Choroid plexus epithelial cell (primary cell): ENCODE measurements at places on chromosomes 4 and X.

- DNase-seq = no peak
Measured at GRCh38 chr4:45692131-45692735, 431.6 kb downstream of the GABRG1 start.

DNA sequence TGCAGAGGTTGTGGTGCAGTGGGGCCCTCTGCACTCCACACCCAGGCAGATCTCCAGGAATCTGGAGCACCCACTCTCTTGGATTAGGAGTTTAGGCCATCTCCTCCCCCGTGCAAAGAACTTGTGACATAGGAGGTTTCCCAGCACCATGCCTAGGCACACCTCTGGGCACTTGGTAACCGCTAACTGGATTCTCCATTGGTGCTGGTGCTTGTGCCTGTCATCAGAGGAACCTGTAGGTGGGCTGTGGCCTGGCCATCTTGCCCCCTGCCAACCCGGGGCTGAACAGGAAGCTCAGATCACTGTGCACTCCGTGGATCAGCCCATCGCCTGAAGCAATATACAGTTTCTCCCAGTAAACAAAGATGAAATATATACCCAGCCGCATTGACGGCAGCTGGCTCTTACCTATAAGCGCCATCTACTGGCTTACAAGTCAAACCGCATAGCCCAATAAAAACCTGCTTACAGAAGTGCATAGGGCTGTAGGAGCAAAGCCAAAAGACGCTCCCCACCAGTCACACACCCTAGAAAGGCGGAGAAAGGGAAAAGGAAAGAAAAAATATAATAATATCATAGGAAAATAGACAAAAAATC, 19.1 kb upstream of the TEX13B start:
- peak; percentile 77 for DNase-seq

- no peak for DNase-seq
Measured at GRCh38 chr4:150038335-150039076, 39.7 kb upstream of the DCLK2 start.

GRCh38 chr4:3809451-3810110, 43.4 kb downstream of the ADRA2C start:
- no peak for DNase-seq

- no peak for DNase-seq
Measured at GRCh38 chrX:53256446-53257041, 24.8 kb downstream of the IQSEC2 start.

DNA sequence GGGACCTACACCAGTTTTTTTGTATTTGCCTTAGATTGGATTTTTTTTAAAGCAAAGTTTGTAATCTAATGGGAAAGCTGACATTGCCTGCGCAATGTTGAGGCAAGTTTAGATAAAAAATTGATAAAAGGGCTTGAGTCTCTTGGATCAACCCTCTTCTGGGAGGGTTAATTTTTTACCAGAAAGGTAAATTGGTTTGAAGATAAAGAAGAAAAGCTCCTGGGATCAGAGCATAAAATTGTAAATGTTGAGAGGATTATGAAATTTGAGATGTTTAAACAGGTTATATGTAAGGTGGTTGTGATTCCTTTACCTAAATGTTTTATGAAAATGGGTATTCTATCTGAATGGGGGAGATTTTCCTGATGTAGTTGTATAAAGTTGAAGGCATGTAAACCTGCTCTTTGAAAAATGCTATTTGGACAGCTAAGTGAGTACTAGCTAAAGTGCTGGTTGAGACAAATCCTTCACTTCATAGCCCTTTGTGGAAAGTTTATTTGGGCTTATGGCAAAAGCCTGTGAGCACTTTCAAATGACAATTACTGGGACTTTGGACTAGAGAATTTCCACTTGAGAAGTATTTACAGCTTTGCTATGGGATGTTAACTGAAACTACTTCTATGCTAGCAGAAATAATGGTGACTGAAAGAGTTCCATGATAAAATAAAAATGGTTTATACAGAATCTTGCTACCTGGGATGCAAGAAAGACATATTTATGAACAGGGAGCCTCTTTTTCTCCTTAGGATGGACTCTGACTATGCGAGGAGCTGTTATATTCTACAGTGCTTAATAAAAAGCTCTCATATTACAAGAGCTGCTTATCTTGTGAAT, 56.2 kb downstream of the UGT2B10 start:
- DNase-seq = no peak

- DNase-seq = peak; percentile 75
Measured at GRCh38 chr4:108224611-108225053, 55.9 kb upstream of the LEF1 start.

GRCh38 chrX:11341274-11342201, 48.3 kb downstream of the AMELX start:
- peak; percentile 90 for DNase-seq
